ENCODE measurements at places on chromosomes 7 and 10.

DNA sequence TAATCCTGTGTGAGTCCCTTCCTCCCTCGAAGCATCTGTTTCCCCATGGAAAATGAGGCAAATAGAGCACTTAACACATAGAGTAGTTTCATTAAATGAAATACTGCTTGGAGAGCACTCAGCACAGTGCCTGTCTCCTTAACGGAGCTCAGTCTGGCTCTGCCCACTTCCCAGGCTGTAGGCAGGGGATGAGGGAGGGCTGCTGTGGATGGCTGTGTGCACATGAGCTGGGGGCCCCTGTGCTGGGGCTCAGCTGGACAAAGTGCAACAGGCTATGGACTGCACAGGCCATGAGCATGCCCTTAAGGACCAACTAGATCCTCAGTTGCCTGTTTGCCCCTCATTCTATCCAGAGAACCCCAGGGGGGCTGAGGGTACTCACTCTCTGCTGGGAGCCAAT is 14.5 kb downstream of the ZCCHC24 start:
- no peak for DNase-seq

GRCh38 chr10:20277820-20278219 is 461.6 kb downstream of the PLXDC2 start:
- no peak for DNase-seq

GRCh38 chr7:79340212-79340611 is 113.3 kb downstream of the MAGI2 start:
- no peak for DNase-seq

GRCh38 chr10:78913219-78914059 is 155.3 kb upstream of the ZMIZ1 start:
- DNase-seq, result no peak
